Pancreas (tissue), 10 donors: ENCODE measurements at places on chromosomes 5 and 9.

- no peak for DNase-seq
These were observed 92.4 kb downstream of the PRDM6 start for GRCh38 chr5:123181394-123181801.

GRCh38 chr9:108017671-108018070 is 528.1 kb upstream of the KLF4 start:
- DNase-seq, result no peak

GRCh38 chr5:150272531-150272930 is 17.0 kb downstream of the CAMK2A start:
- DNase-seq, result no peak

GRCh38 chr9:17021387-17021970 is 113.4 kb upstream of the CNTLN start:
- no peak for DNase-seq

- no peak for DNase-seq
These were observed 80.8 kb downstream of the ASTN2 start for GRCh38 chr9:117334101-117334500.

- DNase-seq, result no peak
These were observed 40.6 kb downstream of the USP20 start for GRCh38 chr9:129875687-129876395.

DNA sequence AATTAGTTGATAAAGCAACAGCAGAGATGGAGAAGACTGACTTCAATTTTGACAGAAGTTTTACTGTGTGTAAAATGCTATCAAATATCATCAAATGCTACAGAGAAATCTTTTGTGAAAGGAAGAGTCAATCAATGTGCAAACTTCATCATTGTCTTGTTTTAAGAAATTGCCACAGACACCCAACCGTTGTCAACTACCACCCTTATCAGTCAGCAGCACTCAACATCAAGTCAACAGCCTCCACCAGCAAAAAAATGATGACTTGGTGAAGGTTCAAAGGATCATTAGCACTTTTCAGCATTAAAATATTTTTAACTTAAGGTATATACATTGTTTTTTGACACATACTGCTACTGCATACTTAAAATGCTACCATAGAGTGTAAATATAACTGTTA is 888.8 kb downstream of the CDH18 start:
- no peak for DNase-seq

DNA sequence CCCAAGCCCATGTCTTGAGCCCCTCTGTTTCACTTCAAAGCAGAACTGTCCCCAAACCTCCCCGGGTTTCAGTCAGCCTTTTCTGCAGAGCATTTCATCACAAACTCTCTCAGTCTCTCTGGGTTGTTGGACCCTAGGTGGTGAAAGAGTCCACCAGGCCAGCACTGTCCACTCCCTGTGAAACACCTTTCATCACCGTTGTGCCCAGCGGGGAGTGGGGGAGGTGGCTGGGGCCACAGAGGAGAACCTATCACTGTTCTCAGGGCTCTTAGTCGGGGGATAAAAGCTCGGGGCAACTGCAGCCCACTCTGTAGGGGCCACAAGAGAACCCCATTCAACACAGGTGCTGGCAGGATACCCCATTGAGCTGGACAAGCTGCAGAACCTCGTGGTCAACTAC is 5.4 kb upstream of the RABL6 start:
- DNase-seq, result no peak

- DNase-seq, result no peak
These were observed 512.9 kb downstream of the HINT1 start for GRCh38 chr5:130652176-130652575.

DNA sequence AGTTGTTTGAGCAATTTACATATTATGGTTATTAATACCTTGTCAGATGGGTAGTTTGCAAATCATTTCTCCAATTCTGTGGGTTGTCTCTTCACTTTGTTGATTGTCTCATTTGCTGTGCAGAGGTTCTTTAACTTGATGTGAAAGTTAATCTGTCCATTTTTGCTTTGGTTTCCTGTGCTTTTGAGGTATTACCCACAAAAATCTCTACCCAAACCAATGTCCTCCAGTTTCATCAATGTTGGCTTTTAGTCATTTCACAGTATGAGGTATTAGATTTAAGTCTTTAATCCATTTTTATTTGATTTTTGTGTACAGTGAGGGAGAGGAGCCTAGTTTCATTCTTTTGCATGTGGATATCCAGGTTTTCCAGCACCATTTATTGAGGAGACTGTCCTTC is 82.4 kb downstream of the MRPS30 start:
- no peak for DNase-seq

DNA sequence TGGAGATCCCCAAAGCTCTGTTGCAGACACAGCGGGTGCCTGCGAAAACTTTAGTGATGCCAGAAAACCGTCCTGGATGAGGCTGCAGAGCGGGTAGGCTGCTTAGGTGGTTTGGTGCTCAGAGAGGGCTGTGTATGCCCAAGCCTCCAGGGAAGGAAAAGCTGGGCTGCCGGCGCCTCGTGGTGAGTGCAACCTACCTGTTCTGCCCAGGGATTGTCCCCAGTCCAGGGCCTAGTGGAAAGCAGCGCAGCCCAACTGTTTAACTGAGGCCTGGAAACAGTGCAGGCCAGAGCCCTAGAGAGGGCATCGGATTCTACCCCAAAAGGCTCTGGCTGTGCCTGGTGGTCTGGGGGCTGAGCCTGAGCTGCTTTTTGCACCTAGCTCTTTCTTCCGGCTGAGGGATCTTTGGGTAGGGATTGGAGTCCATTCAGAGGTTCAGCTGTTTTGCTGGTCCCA is 2.8 kb downstream of the LMX1B start:
- DNase-seq, result no peak

GRCh38 chr5:112257005-112257404 is 162.1 kb downstream of the EPB41L4A start:
- DNase-seq, result no peak

- DNase-seq, result no peak
These were observed 18.9 kb upstream of the NPR3 start for GRCh38 chr5:32692036-32692746.

DNA sequence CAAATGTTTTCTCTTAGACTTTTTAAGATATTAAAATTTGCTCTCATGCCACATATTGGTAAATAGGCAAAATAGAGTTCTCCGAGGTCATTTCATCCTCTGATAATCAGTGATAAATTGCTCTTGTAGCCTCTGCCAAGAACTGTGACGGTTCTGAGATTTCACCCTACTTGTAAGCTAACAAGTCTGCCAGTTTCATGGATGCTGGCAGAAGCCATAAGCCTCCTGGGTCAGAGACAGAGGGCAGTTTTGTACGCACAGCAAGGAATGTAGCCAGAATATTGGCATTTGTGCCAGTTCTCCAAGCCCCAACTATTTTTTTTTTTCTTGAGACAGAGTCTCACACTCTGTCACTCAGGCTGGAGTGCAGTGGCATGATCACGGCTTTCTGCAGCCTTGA is 945.0 kb upstream of the WWC1 start:
- no peak for DNase-seq

DNA sequence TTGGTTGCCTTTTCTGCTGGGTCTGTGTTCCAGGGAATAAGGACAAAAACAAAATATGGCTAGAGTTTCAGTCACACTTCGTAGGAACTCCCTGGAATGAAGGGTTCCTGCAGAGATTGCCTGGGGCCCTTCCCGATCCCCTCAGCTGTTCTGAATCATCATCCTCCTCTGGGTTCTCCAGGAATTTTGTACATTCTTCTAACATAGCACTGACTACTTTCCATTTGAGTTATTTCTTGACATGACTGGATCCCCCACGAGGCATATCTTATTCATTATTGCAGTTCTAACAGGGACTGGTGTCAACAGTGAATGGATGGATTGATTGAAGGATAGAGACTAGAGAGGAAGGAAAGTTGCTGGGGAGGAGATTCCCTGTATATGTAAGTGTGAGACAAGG is 49.2 kb upstream of the TNC start:
- DNase-seq, result no peak

DNA sequence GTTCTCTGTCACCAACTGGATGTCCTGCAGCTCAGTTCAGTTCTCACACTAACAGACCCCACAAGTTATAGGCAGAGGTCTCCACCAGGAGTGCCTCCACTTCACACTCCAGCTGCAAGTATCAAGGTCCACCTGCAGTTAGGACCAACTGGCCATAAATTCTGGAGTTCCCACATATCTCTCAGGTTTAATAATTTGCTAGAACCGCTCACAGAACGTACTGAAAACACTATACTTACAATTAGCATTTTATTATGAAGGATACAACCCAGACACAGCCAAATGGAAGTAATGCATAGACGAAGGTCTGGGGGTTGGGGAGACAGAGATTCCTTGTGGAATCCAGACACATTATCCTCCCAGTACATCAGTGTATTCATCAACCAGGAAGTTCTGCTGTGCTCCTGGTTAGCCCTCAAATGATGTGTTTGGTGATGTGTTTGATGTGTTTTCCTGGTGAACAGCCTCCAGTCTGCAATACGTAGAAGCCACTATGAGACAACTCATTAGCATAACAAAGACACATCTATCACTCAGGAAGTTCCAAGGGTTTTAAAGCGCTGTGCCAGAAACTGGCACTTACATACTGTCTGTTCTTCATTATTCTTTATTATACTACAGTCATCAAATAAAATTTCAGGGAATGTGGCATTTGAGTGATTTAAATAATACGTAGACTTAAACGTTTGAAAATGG is 25.4 kb downstream of the OGN start:
- DNase-seq, result no peak

GRCh38 chr5:94796586-94796985 is 178.1 kb downstream of the SLF1 start:
- no peak for DNase-seq

- no peak for DNase-seq
These were observed 68.7 kb downstream of the SHB start for GRCh38 chr9:38000332-38000731.

GRCh38 chr5:61599370-61600122 is 267.5 kb downstream of the ZSWIM6 start:
- DNase-seq, result no peak

GRCh38 chr5:33148076-33148513 is 292.7 kb upstream of the TARS1 start:
- peak; percentile 11 for DNase-seq

- no peak for DNase-seq
These were observed 1.5 kb downstream of the VDAC1 start for GRCh38 chr5:134003064-134003816.

- no peak for DNase-seq
These were observed 560.2 kb upstream of the CDH9 start for GRCh38 chr5:27598576-27598975.

DNA sequence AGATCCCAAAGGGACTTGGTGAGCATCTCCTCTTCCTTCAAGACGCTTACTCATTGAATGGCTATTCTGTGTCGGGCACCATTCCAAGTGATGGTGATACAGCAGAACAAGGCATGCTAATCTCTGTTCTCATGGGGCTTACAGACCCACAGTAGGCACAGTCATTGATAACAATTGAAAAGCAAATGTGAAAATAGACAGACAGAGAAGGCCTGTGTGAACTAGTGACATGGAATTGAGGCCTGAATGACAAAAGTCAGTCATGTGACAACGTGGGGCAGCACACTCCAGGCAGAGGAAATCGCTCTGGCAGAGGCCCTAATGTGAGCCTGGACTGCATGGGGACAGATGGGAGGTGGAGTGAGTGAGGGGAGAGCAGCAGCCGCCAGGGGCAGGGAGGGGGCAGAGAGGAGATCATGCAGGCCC is 70.7 kb upstream of the CPLX2 start:
- DNase-seq, result no peak

DNA sequence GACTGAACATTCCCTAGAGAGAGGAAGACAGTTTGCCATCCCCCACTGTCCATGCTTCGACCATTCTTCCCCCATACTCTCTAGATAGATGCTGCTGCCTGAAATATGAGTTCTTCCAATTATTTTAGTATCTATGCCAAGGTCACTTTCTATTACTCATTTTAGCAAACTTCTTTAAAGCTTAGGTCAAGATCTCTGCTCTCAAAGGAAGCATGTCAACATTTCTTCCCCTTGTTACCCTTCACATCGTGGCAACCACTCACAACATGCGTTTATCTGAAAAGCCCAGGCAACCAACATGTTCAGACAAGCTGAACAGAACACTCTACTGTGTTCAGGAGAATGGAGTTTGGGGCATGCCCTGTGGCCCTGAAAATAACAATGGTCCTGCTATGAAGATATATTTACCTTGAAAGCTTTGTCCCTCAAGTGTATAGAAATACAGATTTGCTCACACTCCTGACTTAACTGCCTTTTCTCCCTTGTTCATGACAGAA is 138.4 kb upstream of the KIF2A start:
- DNase-seq, result no peak

GRCh38 chr5:35115920-35116319 is 68.2 kb upstream of the AGXT2 start:
- DNase-seq, result no peak

DNA sequence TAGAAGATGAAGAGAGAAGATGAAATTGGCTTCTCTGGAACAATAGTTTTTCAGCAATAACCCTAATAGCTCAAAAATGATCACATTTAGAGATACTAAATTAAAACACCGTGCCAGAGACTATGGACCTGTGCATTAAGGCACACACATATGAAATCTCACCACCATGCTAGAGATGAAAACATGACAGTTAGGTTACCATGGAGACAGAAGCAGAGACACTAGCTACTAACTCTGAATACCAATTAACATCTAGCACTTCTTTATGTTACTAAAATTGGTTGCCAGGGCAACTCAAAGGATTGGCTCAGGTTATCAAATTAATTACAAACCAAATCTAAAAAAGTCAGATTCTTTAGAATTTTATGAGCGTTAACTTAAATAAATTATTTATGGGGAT is 337.7 kb downstream of the PLK2 start:
- no peak for DNase-seq

GRCh38 chr5:35143841-35144240 is 86.4 kb downstream of the PRLR start:
- DNase-seq, result no peak

DNA sequence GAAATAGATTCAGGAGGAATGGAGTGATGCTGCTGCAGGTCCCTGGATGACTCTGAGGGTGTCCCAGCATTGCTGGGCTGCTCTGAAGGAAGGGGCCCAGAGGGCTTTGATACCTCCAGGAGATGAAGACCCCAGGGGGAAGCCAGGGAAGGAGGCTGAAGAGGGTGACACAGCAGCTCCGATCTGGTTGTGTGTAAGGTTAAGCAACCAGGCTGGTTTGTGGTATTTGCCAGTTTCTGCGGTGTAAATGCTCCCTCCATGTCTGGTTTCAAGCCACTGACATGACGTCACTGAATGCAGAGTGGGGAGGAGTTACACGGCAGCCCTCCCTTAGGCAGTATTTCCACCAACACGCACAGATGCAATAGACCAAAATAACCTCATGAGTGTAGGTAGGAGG is 40.0 kb upstream of the ORM1 start:
- no peak for DNase-seq

- DNase-seq, result no peak
These were observed 40.5 kb upstream of the LIFR start for GRCh38 chr5:38596981-38597380.

GRCh38 chr9:22035591-22036011 is 26.5 kb upstream of the CDKN2B start:
- no peak for DNase-seq

- DNase-seq, result no peak
These were observed 126.3 kb downstream of the CEMIP2 start for GRCh38 chr9:71642056-71642455.

DNA sequence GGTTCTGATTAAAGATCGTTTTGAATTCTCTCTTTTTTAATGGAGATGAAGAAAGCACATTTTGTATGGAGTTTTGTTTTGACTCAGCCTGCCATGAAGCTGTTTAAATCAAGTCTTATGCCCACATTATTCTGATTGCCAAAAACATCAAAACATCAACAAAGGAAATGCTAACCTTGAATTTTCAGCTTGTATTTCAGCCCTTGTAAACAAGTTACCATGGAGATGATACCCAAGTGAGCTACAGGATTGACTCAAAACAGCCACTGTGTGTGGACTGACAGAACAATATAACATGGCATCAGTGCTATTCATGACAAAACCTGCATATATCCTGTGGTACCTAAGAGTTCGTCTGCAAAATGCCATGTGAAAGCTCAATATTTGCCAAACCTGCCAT is 1581.0 kb downstream of the MAT2B start:
- no peak for DNase-seq
